Left kidney (tissue), 8 donors: ENCODE measurements at places on chromosomes 16 and 17. TPM values are rescaled to one million over a fixed set of nuclear protein-coding genes. Genes with fewer than 3 reads are reported as not detected.

PPY gene
- polyA plus RNA-seq = 0.45 TPM

NT5C gene
- polyA plus RNA-seq = 40.0 TPM

GGNBP2 gene
- polyA plus RNA-seq = 112 TPM

SOX9 gene
- polyA plus RNA-seq = 17.8 TPM

CDR2 gene
- polyA plus RNA-seq = 33.5 TPM

PRSS27 gene
- polyA plus RNA-seq = 1.3 TPM

ARL6IP1 gene
- 315 TPM for polyA plus RNA-seq

LIMD2 gene
- 22.9 TPM for polyA plus RNA-seq

YBX2 gene
- 4.1 TPM for polyA plus RNA-seq

WBP2 gene
- 75.9 TPM for polyA plus RNA-seq
